ENCODE measurements at places on chromosomes 2 and 18.

- no peak overlapping the region for H3K4me3 ChIP-seq
- no peak for DNase-seq
- H3K4me1 ChIP-seq = peaks cover 9% of the 10 kb centered on the region
- no peaks in the 10 kb centered on the region for H3K36me3 ChIP-seq
- H3K27ac ChIP-seq = no peak overlapping the region
- H3K27me3 ChIP-seq = no peaks in the 10 kb centered on the region
Measured at GRCh38 chr2:189870381-189871085, 86.3 kb downstream of the PMS1 start.

GRCh38 chr18:55863876-55864275, 275.9 kb upstream of the TCF4 start:
- H3K4me3 ChIP-seq = no peak overlapping the region
- DNase-seq = no peak
- H3K27ac ChIP-seq = no peak overlapping the region
- H3K4me1 ChIP-seq = no peaks in the 10 kb centered on the region

GRCh38 chr2:128309280-128310093, 9.2 kb downstream of the HS6ST1 start:
- H3K4me3 ChIP-seq = no peak overlapping the region
- no peaks in the 10 kb centered on the region for H3K27me3 ChIP-seq
- H3K4me1 ChIP-seq = no peaks in the 10 kb centered on the region
- no peaks in the 10 kb centered on the region for H3K36me3 ChIP-seq
- DNase-seq = no peak

GRCh38 chr2:234841321-234842015, 110.3 kb upstream of the SH3BP4 start:
- DNase-seq = no peak
- H3K27ac ChIP-seq = no peak overlapping the region
- H3K27me3 ChIP-seq = no peaks in the 10 kb centered on the region
- no peaks in the 10 kb centered on the region for H3K4me1 ChIP-seq
- no peaks in the 10 kb centered on the region for H3K36me3 ChIP-seq

- H3K27me3 ChIP-seq = no peaks in the 10 kb centered on the region
- H3K4me3 ChIP-seq = no peak overlapping the region
- H3K36me3 ChIP-seq = no peaks in the 10 kb centered on the region
- H3K4me1 ChIP-seq = no peaks in the 10 kb centered on the region
- DNase-seq = no peak
Measured at GRCh38 chr18:39799006-39799405, 2156.0 kb upstream of the PIK3C3 start.

DNA sequence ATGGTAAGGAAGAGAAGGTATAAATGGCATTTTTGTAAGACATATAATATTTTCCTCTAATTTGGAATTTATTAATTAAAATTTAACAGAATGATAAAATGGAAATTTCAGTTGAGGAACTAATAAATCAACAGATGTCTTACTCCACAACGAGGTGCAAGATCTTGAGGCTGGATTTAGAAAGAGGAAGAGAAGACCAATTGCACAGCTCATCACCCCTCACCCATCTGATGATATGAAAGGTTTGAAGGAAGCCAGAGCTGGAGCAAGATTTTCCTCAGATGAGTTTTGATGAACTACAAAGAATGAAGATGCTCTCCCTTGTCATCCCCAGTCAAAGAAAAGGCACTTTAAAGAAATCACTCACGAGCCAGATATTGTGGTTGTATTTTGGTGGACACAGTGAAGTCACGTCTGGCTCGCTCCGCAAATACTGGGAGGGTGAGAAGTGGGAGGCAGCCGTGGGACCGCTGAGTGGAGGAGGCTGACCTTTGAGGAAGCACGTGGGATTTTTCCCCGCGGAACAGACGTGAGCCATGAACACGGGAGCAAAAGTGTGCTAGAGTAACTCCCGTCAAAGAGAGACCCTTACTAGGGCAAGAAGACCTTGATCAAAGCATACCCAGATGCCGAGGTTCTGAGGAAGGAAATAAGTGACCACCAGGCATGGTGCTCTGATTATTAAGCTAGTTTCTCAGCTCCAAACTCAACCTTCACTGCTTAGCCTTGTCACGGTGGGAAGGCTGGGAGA, 511.4 kb downstream of the RNF144A start:
- H3K36me3 ChIP-seq = no peaks in the 10 kb centered on the region
- no peak overlapping the region for H3K27ac ChIP-seq
- no peaks in the 10 kb centered on the region for H3K27me3 ChIP-seq
- no peak overlapping the region for H3K4me3 ChIP-seq

- H3K27ac ChIP-seq = no peak overlapping the region
- H3K4me3 ChIP-seq = no peak overlapping the region
- H3K4me1 ChIP-seq = no peaks in the 10 kb centered on the region
- DNase-seq = no peak
- H3K36me3 ChIP-seq = no peaks in the 10 kb centered on the region
Measured at GRCh38 chr2:44974064-44974715, 32.7 kb downstream of the SIX3 start.
